ENCODE measurements at places on chromosomes 7 and 10.

DNA sequence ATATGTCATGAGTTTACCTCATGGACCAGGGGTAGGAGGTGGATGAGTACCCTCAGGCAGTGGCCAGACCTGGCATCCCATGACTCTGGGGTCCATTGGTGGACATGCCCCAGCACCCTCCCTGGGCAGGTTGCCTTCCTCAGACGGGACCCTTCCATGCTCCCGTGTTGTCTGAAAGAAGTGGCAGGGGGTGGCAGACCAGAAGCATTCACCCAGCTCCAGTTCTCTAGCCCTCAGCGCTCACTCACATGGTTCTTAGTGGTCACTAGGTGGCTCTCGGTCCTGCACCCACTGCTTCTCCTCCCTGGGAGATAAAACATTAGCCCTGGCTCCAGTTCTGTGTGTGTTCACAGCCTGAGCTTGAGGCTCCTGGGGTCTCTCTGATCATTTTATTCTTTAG is 6.0 kb downstream of the RBP3 start:
- peak; percentile 52 for DNase-seq

GRCh38 chr7:6718124-6718523 is 11.4 kb upstream of the ZNF12 start:
- DNase-seq: no peak

GRCh38 chr7:80661729-80662128 is 23.3 kb downstream of the CD36 start:
- no peak for DNase-seq

GRCh38 chr10:83522456-83522855 is 616.9 kb upstream of the GHITM start:
- DNase-seq: no peak

- DNase-seq: no peak
Observed at GRCh38 chr7:20267482-20267881, 50.3 kb upstream of the MACC1 start.

DNA sequence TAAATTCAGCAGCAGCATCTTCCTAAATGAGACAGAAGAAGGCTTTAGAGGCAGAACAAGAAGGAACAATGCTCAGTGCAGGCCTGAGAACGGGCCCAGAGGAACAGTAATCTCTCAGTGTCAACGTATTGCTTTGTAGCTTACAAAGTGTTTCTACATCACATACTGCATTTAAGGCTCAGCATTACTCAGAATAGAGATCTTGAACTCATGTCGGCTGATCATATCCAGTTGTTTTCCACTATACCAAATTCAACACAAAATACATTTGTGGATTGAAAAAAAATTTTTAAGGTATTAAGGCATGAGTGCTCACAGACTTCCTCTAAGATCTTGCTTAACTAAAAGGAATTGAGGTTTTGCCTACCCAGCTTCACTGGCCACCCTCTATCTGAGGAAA is 325.1 kb downstream of the HPSE2 start:
- DNase-seq: no peak

DNA sequence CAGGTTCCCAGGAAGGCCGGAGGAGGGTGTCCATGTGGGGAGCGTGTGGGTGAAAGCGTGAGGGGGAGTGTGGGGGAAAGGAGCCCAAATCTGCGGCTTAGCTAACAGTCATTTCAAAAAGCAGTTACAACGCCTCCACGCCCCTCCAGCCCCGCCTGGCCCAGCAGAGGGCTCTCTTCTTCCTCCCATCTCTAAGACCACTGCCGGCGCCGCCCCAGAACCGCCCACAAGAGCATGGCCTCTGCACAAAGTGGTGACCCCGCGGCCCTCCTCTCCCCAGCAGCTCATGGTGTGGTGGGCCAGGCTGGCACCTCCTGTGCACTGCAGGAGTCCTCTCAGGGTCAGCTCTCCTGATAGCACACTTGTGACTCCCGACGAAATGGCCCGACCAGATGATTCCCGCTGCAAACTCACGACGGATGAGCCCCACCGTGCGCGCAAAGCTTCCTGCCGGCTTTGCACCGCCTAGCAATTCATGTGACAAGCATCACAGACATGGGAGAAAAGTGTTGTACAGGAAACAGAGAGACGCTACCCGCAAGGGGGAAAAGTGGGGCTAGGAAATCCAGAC is 12.4 kb upstream of the HUS1 start:
- DNase-seq: peak; percentile 77

DNA sequence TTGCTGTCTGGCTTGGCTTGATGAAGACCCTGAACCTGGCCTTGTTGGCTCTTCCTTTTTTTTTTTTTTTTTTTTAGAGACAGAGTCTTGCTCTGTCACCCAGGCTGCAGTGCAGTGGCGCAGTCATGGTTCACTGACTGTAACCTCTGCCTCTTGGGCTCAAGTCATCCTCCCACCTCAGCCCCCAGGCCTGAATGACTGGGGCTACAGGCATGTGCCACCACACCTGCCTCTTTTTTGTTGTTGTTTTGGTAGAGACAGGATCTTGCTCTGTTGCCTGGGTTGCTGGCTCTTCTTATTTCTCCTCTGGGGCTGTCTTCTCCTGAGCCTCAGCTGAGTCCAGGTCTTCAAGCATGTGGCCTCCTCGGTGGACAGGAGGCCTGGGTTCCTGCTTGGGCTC is 44.7 kb downstream of the PRF1 start:
- DNase-seq: no peak

DNA sequence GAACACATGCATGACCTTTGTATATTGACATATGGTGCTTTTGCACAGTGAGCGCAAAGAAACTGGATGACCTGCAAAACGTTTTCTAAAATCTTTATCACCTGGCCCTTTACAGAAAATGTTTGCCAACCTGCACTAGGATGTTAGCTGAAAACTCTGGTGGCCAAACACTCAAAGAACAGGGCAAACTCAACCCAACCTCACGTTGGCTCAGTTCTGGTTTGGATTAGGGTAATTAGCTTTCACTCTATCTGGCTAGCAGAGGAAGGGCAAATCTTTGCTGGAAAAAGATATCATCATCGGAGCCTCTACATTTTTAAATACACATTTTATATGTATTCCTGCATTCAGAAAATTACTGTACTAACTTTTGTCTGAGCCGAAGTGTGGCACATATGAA is 688.9 kb downstream of the PHTF2 start:
- no peak for DNase-seq

GRCh38 chr7:111499027-111499426 is 63.3 kb downstream of the IMMP2L start:
- DNase-seq: peak; percentile 86

DNA sequence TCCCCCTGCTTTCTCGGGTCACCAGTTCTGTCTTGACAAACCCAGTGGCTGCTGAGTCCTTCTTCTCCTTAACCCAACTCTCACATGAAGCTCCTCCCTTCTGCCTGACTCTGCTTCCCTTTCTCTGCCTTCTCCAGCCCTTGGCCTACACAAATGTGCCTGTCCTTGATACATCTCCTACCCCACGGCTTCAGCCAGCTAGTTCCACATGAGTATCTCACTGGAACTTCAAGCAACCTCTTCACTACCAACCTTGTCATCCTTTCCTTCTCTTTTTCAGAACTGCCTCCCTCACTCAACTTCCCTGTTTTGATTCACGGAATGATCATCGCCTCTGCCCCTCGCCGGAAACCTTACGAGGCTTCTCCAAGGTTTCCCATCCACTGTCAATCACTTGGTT is 55.9 kb downstream of the PDIA4 start:
- no peak for DNase-seq

DNA sequence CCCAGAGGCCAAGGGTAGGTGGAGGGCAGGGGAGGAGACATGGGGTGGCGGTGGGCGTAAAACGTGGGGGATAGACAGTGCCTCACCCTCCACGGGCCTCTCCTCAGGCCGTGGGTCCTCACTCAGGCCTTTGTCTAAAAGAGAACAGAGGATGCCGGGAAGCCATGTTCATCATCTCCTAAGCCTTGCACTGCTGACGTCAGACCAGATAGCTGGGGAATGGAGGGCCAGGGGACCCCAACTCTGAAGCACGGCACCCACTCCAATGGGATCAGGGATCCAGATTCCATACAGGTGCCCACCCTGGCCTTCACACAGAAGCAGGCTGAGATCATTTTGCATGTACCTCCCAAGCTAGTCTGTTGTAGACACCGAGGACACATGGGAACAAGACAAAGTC is 83.4 kb upstream of the TMEM248 start:
- no peak for DNase-seq

- DNase-seq: no peak
Observed at GRCh38 chr7:158959021-158959717, 102.8 kb downstream of the DYNC2I1 start.

DNA sequence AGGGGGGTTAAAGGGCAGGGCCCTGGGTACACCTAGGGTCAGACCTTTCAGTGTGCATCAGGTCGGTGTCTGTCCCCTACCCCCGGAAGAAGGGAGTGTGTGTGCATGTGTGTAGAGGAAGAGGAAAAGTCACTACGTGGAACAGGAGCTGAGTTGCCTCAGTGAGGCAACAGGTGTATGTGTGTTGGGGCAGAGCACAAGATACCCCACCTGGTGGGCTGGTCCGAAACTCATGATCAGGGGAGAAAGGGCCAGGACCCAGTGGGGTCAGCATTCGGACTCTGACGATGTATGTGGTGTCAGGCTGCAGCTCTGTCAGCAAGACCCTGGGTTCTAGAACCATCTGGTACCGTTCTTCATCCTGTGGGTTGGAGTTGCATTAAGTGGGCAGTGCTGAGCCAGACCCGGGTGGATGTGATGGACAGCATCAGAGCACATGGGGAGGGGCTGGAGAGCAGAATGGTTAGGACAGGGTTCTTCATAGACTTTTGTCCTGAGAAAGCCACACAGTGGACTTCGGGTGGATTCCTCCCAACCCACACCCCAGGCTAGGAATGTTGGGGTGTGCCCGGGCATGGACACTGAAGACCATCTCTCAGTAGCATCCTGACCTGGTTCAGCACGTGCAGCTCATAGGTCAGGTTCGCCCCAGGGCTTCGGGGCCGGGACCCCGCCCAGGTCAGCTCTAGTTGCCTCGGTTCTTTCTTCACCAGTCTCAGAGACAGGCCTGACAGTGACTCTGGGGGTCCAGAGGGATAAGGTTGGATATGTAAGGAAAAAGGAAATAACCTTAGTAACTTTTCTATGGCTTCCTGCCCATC is 10.7 kb downstream of the EPHA1 start:
- DNase-seq: no peak

GRCh38 chr7:112182749-112183148 is 23.4 kb downstream of the DOCK4 start:
- DNase-seq: no peak

DNA sequence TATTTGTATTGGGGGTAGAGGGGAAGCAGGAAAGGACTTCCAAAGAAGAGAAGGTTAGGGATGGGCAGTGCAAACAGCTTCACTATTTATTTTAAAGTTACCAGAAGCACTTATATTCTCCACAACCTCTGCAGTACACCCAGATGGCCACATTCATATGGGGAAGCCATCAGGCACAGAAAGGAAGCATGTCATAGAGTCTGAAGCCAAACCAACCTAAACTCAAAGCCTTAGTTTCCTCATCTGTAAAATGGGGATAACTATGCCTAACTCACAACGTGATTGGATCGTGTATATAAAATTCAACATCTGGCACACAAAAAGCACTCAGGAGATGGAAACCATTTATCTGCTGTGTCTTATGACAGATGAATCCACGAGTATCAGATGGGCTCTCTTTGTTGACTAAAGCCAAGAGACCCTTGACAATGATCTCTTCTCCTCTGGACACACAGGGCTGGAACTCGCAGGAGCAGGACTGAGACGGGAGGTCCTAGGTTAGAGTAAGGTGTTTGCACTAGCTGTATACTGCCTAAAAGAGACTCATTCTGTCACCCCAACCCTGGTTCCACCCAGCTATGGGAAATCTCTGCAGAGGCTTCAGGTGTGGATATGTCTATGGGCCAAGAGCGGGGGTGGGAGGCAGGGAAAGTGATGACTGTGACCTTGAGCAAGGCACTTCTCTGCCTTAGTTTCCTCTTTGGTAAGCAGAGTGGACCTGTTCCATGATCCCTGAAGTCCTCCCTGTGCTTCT is 1.8 kb downstream of the KIAA1549 start:
- no peak for DNase-seq

Measured in RWPE2 (cell line).